Hypothalamus (tissue), 51 donors: ENCODE measurements at places on chromosomes 12 and 14.

DNA sequence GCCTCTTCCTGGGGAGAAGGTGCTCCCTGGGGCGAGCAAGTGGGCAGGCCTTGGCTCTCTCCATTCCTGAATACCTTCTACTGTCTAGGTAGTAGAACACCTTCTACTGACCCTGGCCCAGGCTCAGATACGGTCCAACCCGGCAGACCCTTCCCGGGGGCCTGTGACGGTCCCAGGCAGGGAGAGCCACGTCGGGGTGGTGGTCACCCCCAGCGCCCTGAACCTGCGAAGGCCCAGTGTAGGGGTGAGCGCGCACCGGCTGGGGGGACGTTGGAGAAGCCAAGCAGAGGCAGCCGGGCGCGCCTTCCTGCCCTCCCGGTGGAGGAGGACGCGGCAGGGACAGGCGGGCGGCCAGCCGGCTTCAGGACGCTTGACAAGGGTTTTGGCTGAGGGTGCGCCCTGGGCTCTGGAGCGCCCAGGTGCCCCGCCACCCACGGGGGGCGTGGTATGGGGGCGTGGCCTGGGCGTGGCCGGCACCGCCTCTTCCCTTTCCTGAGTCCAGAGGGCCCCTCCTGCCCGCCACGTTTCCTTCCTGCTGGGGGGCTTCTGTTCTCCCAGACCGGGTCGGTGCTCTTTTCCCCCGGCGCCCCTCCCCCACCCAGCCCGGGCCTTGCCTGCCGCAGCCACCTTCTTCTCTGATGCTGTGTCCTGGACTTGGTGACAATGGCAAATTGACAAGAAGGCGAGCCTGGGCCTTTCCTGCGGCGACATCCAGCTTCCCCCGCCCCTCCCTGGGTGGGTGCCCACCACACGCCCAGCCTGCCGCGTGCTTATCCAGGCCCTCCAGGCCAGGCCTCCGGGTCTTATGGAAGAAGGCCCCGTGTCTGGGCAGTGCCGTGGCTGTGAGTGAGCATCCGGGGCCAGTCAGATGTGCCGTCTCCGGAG, 24.5 kb upstream of the PPP1R13B start:
- DNase-seq, result no peak

GRCh38 chr12:112153181-112153892, 28.0 kb downstream of the TRAFD1 start:
- DNase-seq, result no peak

- no peak for DNase-seq
Measured at GRCh38 chr14:74583689-74584434, 28.2 kb downstream of the LTBP2 start.

- no peak for DNase-seq
Measured at GRCh38 chr12:2291182-2291832, 238.5 kb downstream of the CACNA1C start.

- DNase-seq, result no peak
Measured at GRCh38 chr12:108807996-108808769, 49.2 kb downstream of the SSH1 start.

GRCh38 chr14:65403231-65403630, 9.3 kb upstream of the FUT8 start:
- no peak for DNase-seq

GRCh38 chr14:97446087-97446486, 648.9 kb downstream of the VRK1 start:
- no peak for DNase-seq

- no peak for DNase-seq
Measured at GRCh38 chr12:22658214-22658613, 33.2 kb downstream of the ETNK1 start.

- no peak for DNase-seq
Measured at GRCh38 chr12:53820514-53821306, 68.9 kb upstream of the CISTR start.

GRCh38 chr12:28794211-28794610, 354.9 kb upstream of the FAR2 start:
- no peak for DNase-seq

- no peak for DNase-seq
Measured at GRCh38 chr14:105292826-105293711, 7.7 kb downstream of the BRF1 start.

- no peak for DNase-seq
Measured at GRCh38 chr12:23631786-23632377, 317.6 kb downstream of the SOX5 start.

GRCh38 chr12:54684636-54685630, 36.8 kb upstream of the DCD start:
- DNase-seq, result no peak

DNA sequence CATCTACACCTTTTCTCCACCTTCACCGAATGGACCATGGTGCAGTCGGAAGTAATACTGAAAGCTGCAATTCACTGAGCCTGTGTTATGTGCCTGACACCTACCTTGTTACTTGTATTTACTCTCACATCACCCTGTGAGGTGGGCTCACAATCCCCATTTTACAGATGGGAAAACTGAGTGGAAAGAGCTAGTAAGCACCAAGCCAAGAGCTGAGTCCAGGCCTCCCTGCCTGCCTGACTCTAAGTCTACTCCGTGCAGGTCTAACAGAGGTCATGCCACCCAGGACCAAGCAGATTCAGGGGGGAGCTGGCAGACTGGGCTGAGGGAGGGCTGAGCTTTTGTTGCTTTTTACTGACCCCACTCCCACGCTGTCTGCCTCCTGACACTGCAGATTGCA, 29.1 kb upstream of the TC2N start:
- no peak for DNase-seq

DNA sequence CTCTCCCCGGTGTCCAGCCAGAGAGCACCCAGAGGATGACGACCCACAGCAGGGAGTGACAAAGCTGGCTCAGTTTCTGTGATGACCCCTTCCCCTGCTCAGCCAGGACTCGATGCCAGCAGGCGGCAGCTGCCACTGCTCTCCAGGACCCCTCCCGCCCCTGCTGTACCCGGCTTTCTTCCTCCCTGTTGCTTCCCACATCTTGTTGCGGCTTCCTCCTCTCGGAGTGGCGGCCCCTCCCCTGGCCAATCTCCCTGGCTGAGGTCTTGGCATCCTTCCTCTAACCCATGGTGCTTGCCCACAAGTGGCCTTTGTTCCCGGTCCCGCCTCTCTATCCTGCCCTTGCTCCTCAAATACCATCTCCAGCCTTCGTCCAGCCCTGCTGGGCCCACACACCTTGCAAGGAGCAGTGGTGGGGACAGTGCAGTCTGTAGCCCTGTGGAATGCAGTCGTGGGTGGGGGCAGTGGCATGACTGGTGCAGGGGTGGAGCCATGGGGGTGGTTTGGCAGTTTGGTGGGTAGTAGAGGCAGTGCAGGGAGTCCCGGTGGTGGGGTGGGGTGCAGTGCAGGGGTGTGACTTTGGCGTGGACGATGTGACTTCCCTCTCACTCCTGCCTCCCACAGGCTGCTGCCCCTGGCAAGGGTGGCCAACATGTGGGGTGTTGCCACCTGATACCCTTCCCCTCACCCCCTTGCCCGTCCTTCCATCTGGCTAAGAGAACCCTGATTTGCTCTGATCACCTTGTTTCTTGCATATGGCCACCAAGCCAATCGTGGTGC, 16.3 kb upstream of the BEGAIN start:
- DNase-seq, result no peak

DNA sequence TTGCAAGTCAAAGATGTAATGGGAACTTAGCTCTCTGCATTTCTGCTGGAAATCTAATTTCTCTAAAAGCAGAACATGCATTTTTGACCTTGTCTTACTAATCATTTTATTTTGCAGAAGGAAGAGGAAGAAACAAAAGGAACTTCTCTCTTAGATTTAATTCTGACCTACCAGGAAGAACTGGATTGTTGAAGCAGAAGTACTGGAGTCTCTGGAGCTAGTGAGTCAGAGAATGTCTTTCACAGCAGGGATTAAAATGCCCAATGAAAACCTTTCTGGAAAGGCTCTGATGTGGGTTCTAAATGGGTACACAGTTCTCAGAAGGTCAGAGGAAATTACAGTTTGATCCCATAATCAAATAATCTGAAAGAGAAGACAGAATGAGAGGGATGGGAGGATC, 70.8 kb upstream of the GNG2 start:
- DNase-seq, result no peak

- DNase-seq, result no peak
Measured at GRCh38 chr12:104469066-104469465, 12.3 kb downstream of the CHST11 start.

DNA sequence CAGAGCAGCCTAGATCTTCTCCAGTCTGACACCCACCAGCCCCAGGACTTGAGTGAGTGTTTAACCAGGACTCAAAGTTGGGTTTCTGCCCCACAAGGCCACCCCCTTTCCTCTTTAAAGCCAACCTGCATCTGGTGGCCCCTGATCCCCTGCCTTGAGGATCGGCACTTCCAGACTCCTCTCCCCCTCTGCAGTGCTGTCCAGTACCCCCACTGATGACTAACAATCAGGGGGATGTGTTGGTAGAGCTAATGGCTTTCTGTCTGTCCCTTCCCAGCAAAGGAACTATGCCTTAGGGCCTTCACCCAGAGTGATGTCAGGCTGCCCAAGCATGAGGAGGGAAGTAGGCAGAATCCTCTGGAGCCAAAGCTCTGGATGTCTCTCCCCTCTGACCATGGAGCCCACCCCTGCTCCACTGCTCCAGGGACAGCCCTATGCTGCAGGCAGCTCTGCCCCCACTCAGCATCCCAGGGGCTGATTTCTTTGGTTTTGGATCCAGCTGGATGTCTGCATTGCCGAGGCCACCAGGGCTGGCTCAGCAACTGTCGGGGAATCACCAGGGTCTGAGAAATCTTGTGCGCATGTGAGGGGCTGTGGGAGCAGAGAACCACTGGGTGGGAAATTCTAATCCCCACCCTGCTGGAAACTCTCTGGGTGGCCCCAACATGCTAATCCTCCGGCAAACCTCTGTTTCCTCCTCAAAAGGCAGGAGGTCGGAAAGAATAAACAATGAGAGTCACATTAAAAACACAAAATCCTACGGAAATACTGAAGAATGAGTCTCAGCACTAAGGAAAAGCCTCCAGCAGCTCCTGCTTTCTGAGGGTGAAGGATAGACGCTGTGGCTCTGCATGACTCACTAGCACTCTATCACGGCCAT, 42.9 kb downstream of the DAD1 start:
- DNase-seq, result no peak
